Activated CD4-positive, alpha-beta T cell treated with anti-CD3 and anti-CD28 coated beads, Interleukin-2, amount 50 U/mL, for 1 hour (primary cell): ENCODE measurements at places on chromosomes 6 and 20.

DNA sequence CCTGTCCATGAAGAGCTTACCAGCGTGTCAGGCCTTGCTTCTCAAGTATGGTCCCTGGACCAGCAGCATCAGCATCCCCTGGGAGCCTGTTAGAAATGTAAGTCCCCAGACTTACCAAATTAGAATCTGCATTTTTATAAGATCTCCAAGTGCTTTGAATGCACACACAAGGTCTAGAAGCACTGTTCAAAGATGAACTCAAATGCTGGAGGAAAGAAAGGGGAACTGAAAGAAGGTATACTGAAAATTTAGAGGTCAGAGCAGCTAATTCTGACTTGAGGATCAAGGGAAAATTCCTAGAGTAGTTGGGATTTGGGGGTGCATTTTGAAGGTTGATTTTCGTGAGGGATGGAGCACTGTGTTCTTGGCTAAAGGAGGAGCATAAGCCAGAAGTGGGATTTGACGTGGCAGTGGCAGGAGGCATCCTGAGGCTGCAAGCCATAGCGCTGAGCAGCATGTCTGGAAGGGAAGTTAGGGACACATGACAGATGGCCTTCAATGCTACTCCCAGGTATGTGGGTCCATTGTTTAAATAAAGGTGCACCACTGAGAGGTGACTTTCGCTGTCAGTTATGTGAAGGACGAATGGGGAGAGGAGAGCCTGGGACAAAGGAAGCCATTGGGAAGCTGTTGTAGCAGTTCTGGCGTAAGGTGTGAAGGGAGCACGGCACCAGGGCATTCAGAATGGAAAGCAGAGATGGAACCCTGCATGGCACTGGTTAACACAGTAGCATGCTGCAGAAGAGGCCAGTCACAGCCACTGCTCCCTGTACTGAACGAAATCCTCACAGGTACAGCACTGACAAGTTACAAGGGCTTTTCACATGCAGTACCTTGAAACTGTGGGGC is 36.2 kb downstream of the ARMC2 start:
- no peak for DNase-seq

DNA sequence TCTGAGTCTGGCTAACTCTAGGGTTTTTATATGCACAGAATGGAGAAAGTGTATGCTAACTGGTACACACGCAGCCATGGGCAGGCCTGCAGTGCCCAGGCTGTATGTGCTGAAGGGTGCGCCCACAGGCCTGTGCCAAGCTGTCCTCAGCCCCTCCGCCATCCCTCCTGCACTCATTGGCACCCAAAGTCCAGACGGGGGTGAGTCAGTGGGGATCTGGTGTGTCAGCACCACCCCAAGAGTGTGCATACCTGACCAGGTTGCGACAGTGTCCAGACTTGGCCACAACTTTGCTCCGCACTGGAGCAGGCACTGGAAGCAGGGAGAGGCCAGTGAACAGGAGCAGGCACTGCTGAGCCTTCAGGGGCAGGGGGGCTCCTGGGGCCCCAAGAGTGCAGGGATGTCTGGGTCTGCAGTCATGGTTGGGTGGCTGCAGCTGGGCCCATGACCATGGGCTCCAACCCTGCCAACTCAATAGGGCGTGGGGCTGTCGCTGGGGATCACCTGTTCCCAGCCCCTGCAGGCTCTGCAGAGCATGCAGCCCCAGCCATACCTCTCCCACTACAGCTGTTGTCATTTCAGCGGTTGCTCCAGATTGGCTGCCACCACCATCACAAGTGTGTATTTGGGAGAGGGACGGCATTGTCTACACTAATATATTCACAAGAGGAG is 717.8 kb downstream of the EPHA7 start:
- DNase-seq, result no peak

GRCh38 chr20:21684671-21685070 is 20.8 kb upstream of the PAX1 start:
- DNase-seq, result no peak

DNA sequence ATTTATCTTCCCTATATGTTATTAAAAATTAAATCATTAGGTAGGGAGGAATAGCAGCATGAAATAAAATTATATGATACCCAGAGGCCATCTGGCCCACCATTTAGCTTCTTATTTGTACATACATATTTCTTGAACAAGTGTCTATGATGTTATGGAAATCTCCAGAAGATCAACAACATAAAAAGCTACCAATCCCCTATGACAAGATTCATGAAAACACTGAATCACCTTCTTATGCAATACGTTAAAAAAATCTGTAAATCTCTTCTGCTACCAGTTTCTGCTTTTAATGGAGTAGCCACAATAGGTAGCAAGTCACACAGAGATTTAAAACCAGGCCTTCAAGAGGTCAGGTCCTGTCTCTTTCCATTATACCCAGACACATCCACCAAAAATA is 125.8 kb upstream of the ENPP5 start:
- no peak for DNase-seq

DNA sequence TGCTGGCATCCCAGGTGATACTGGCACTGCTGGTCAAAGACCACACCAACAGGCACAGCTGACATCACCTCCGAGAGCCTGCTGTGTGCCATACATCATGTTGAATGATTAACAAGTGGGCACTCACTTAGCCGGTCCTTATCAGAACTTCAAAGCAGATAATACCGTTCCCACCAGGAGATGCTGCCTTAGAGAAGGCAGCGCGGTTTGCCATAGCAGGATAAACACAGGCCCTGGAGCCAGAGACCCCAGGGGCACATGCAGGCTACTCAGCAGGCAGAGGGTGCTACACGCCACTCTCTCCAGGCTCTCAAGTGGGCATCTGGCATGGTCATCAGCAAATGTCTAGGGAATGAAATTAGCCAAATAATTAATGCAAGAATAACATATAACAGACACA is 86.5 kb upstream of the CST7 start:
- DNase-seq, result no peak

- no peak for DNase-seq
Measured at GRCh38 chr20:48295445-48295903, 510.2 kb upstream of the SULF2 start.

GRCh38 chr20:52076164-52076563 is 115.4 kb downstream of the ZFP64 start:
- DNase-seq, result no peak

GRCh38 chr6:161128230-161128629 is 136.7 kb downstream of the MAP3K4 start:
- no peak for DNase-seq

GRCh38 chr6:84003131-84003530 is 30.4 kb upstream of the MRAP2 start:
- no peak for DNase-seq
